ENCODE measurements at places on chromosomes 5 and 9.

- DNase-seq: no peak
These were observed 41.3 kb upstream of the HSPA9 start for GRCh38 chr5:138616508-138616907.

- DNase-seq: no peak
These were observed 37.8 kb downstream of the ASTN2 start for GRCh38 chr9:117377046-117377445.

GRCh38 chr9:134597041-134597913 lies 44.3 kb upstream of the COL5A1 start:
- DNase-seq: no peak

GRCh38 chr5:77635067-77635916 lies 3.2 kb downstream of the OTP start:
- no peak for DNase-seq

GRCh38 chr9:127979333-127980059 lies 1.3 kb downstream of the EEIG1 start:
- no peak for DNase-seq

GRCh38 chr5:124650147-124650561 lies 96.3 kb downstream of the ZNF608 start:
- no peak for DNase-seq

DNA sequence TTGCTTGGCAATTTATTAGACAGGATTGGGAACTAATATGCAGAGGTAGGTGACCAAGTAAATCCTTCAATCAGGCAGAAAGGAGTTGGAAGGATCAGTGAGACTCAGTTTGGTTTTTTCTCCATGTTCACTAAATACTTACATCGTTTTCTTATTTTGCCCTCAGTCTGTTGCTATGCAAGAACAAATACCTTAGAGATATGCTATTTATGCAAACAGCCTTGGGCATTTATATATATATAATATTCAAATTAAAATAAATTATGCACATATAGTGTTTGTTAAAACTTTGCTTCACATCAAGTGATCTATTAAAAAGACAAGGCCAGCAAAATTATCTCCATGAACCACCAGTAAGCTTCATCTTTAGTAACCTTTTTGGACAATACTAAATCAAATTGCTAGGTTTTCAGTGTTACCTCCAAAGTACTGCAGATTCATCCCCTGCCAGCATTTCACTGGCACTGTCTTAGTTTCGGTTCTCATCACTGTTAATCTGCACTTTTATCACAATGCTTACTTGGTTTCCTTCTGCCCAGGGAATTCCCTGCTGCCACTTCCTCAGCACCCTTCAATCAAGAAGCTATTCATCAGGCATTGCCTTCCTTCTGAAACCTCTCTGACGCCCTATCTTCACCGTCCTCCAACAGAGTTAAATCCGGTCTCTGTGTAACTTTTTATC lies 26.0 kb upstream of the LIFR start:
- DNase-seq: no peak

- no peak for DNase-seq
These were observed 238.3 kb downstream of the MEF2C start for GRCh38 chr5:88644676-88645075.

DNA sequence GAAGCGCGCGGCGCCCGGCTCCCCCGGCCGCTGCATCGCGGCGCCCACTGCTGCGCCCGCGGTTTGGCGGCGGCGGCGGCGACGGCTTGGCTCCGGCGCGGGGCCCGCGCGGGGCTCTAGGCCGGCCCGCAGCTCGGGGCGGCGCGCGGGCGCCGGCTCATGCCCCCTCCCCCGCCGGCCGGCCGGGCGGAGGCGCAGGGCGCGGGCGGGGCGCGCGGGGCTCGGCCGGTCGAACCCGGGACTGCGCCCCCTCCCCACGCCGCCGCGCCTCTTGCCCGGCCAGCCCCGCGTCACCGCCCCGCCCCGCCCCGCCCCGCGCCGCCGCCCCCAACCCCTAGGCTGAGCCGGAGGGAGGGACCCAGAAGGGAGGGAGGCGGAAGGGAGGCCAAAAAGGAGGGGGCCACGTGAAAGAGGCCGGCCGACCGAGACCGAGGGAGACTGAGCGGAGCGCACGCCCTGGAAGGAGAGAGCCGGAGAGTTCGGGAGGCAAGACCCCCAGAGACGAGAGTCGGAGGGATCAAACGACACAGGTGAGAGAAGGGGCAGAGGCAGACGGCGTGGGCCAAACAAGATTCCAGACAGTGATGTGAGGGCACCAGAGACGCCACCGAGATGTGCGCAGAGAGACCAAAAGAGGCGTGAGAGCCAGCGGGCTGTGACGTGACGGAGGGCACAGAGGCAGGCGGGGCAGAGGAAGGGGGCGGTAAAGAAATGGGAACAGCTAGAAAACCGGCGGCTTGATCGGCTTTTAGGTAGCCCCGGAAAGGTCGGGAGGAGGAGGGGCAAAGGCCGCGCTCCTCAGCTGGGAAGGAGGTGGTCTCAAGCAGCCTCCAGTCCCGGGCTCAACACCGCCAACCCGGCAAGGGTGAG lies at the start of gene BARX1:
Gene BARX1 (minus strand): TSS at position 245 of the 870 bp plus-strand sequence. CDS start 209 bp downstream, at position 36.
- DNase-seq: no peak

DNA sequence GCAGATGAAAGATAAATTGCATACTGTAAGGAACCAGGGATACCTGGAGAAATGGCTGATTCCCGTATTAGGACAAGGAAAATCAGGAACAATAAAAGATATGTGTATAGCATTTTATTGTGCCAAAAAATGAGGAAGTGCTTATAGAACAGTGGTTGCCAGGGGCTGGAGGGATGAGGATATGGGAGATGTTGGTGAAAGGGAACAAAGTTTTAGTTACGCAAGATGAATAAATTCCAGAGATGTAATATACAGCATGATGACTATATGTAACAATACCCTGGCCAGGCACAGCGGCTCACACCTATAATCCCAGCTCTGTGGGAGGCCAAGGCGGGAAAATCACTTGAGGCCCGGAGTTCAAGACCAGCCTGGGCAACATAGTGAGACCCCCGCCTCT lies 101.8 kb downstream of the CDK5RAP2 start:
- DNase-seq: no peak

- DNase-seq: peak; percentile 89
These were observed 1.3 kb upstream of the EGR1 start for GRCh38 chr5:138464008-138464387.

DNA sequence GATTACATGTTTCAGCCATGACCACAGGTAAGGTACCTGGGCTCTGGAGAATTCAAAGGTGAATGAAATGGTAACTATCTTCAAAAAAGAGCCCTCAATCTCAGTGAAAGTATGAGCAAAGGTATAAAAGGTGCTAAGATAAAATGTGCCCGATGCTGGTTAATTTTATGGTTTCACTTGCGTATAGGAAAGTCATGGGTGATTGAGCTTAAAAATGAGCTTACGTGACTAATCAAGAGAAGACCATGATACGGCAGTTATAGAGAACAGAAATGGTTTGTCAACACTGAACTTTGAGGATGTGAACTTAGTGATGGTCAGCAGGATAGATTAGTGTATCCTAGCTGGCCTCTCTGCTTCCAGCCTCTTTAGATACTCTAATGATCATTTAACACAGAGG lies 320.1 kb downstream of the DEPDC1B start:
- DNase-seq: no peak

GRCh38 chr9:35635730-35636129 lies 15.0 kb downstream of the SIT1 start:
- DNase-seq: no peak

GRCh38 chr9:87685871-87686519 lies 39.9 kb upstream of the CTSL start:
- DNase-seq: peak; percentile 14

GRCh38 chr9:20618361-20618802 lies 3.9 kb downstream of the MLLT3 start:
- DNase-seq: no peak

GRCh38 chr9:73911804-73912203 lies 585.3 kb upstream of the RORB start:
- no peak for DNase-seq

- no peak for DNase-seq
These were observed 20.8 kb downstream of the RGS3 start for GRCh38 chr9:113484258-113484730.

DNA sequence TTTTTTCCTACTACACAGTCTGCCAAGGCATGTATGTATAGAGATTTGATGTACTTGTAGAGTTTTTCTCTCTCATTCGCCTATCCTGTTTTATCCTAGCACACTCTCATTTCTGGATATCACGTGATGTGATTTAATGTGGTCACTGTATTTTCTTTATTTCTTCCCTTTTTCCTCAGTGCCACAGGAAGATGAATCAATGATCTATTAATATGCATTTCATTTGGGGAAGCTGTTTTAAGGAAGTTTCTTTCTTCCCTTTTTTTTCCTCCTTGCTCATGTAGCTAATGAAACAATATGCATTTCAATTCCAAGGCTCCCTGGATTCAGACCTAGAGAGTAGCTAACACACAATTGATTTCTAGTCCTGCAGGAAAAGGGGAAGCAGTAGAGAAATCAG lies 506.3 kb upstream of the WWC1 start:
- no peak for DNase-seq

DNA sequence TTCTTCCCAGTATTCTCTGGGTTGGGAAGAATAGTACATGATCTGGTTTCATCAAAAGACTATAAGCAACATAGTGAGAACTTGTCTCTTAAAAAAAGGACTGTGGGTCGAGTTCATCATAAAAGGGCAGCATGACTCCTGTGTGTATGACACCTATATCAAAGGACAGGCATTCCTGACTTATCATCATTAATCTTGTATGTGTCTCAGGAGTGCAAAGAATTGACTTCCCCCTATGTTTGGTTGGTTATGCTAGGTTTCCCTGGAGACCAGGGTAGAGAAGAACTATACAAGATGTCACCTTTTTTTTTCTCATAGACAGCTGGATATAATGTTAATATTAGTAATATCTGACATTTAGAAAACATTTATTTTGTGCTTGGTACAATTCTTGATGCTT lies 173.1 kb upstream of the ANKRD55 start:
- no peak for DNase-seq

- no peak for DNase-seq
These were observed 6.6 kb upstream of the FAT2 start for GRCh38 chr5:151597749-151598148.

DNA sequence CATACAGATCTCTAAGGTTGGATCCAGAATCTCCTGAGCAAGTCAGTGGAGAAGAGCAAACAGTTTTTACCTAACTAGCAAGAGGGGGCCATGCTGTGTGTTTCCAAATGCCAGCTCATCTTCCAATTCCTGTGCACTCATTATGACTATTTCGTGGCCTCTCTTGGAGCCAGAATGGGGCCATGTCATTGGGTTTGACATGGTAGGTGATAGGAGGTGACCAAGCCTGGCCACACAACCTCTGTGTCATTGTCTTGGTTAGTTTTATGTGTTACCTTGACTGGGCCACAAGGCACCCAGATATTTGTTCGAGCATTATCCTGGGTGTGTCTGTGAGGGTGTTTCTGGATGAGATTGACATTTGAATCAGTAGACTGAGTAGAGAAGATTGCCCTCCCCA lies 206.2 kb downstream of the HSPA4 start:
- no peak for DNase-seq

- DNase-seq: no peak
These were observed 2019.9 kb downstream of the MAT2B start for GRCh38 chr5:165525271-165525670.

GRCh38 chr9:35906923-35907699 lies 1.1 kb downstream of the HRCT1 start:
- DNase-seq: no peak

- DNase-seq: no peak
These were observed 1.0 kb upstream of the SECISBP2 start for GRCh38 chr9:89317282-89317681.

GRCh38 chr9:95834281-95834907 lies 41.1 kb upstream of the ERCC6L2 start:
- DNase-seq: no peak

DNA sequence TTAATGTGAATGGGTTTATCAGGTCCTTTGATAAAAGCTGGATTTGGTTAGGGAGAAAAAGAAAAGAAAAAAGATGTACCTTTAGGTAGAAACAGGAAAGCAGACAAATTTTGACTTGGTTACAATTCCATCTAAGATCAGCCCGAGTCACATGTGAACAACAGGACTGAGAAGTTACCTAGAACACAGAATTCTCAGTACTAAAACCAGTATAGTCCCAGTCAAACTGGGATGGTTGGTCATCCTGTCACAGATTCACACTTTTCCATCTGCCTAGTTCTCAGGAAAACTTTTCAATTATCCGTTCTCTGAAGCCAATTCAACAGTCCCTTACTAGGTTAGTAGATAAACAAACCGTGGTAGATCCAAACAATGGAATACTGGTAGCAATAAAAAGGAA lies 190.3 kb upstream of the PTGER4 start:
- no peak for DNase-seq

- no peak for DNase-seq
These were observed 98.0 kb upstream of the VLDLR start for GRCh38 chr9:2523591-2523990.

DNA sequence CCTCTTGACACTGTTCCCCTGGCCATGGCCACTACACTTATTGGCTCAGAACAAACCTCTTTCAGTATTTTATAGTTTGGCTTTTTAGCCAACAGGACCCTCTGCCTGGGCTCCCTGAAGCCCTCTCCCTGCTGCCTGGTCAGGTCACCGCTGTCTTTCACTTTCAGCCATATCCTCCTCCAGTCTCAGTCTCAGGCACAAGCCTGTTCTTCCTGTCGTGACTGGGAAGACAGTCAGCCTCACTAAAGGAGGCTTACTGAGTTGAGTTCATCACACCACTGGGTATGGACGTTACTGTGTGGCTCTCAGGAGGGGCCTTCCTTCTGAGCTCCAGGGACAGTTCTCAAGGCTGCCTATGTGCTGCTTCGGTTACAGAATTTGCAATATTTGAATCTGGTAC lies 2.0 kb downstream of the QSOX2 start:
- DNase-seq: no peak

- DNase-seq: no peak
These were observed 603 bp downstream of the DENND1A start for GRCh38 chr9:123929177-123929869.

- no peak for DNase-seq
These were observed 100.9 kb upstream of the DPYSL3 start for GRCh38 chr5:147610798-147611197.

GRCh38 chr9:114278881-114279570 lies 43.9 kb upstream of the ORM1 start:
- no peak for DNase-seq

- no peak for DNase-seq
These were observed 616 bp upstream of the ENC1 start for GRCh38 chr5:74640954-74641734.

DNA sequence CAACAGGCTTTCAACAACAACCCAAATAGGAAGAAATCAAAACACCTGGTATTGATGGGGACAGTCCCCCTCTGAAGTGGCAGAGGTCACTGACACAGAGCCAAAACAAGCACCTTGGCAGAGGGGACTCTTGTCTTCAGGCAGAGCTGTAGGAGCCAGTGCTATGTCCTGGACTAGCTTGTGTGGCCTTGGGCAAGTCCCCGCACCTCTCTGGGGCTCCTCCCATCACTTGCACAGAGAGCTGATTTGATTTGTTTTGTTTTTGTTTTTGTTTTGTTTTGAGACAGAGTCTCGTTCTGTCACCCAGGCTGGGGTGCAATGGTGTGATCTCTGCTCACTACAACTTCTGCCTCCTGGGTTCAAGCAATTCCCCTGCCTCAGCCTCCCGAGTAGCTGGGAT lies 100.8 kb downstream of the C9orf50 start:
- no peak for DNase-seq

- DNase-seq: no peak
These were observed 20.2 kb downstream of the OBP2B start for GRCh38 chr9:133188843-133189180.

GRCh38 chr9:88747768-88748167 lies 212.8 kb downstream of the NXNL2 start:
- DNase-seq: peak; percentile 9

Data from Jurkat, Clone E6-1 (cell line).